ENCODE measurements at places on chromosomes 6 and 20. TPM values are rescaled to one million over a fixed set of nuclear protein-coding genes. Genes with fewer than 3 reads are reported as not detected.

DNA sequence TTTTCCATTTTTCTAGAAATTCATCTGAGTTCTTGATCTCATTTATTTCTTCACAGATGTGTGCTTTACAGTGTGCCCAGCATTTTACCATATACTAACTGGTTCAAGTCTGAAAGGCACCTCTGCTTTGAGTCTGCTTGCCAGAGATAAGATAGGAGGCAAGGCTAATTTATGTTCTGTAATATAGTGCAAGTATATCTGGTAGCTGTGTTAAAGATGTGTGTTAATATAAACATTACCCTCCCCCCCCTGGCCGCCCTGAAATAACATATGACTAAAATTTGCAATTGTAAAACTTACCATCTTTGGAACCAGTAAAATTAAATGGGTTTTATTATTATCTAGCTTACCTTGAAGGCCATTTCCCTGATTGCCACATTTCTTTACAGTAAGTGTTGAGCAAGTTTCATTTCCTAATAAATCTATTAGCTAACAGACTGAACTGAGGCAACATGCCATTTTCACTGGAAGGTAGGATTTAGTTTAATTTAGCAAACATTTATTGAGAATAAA, 2.7 kb downstream of the FBXO9 start:
- peak overlapping the region; percentile 27 for H3K27ac ChIP-seq
- peak overlapping the region; percentile 95 for H3K4me3 ChIP-seq
- peak; percentile 49 for DNase-seq

Gene POFUT1
- total RNA-seq, result 16.7 TPM

Gene MOG
- total RNA-seq, result not detected

- H3K4me1 ChIP-seq, result peaks cover 29% of the 10 kb centered on the region
- no peak overlapping the region for H3K27ac ChIP-seq
- H3K4me3 ChIP-seq, result no peak overlapping the region
- DNase-seq, result no peak
Measured at GRCh38 chr20:37310951-37311350, 21.5 kb downstream of the MANBAL start.

DNA sequence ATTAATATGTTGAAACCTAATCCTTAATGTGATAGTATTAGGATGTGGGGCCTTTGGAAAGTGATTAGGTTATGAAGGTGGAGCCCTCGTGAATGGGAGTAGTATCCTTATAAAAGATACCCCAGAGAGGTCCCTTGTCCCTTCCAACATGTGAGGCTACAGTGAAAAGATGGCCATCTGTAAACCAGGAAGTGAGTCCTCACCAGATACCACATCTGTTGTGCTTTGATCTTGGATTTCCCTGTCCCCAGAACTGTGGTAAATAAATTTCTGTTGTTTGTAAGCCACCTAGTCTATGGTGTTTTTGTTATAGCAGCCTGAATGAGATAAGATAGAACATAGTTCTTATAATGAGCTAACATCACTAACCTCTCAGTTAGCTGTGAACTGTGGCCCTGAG, 16.6 kb upstream of the CALHM6 start:
- no peak overlapping the region for H3K27ac ChIP-seq
- H3K36me3 ChIP-seq, result no peaks in the 10 kb centered on the region
- no peaks in the 10 kb centered on the region for H3K27me3 ChIP-seq
- H3K4me1 ChIP-seq, result no peaks in the 10 kb centered on the region

DNA sequence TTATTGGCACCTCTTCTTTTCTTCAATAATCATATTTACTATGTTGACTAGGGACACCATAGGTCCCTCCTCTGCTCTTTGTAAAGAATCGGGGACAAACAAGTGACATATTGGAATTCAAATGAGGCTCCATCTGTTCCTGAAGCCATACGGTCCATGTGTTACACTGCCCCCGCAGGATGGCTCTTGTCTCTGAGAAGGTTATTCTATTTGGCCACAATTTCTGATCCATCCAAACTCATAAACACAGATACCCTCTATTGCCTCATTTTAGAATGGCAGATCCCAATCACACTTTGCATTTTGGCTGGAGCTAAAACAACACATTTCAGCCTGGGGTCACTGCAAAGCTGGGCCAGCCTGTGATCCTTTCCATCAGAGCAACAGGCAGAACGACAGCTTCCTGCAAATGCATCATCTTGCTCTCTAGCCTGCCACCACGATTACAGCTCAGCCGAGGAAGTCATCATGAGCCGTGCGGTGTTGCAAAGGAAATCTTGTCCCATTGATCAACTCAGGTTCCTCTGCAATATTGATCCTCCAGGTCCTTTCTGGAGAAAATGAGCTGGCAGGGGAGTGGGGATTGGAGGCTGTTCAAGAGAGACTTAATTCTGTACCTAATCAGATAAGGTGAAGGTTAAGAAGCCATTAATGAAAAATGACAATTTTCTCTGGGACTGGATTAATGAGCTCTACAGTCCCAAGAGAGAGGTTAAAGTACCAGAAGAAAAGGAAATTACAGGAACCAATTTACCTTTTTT, 73.1 kb downstream of the AGPAT4 start:
- no peak overlapping the region for H3K4me3 ChIP-seq
- H3K27me3 ChIP-seq, result no peaks in the 10 kb centered on the region
- peaks cover 24% of the 10 kb centered on the region for H3K4me1 ChIP-seq
- no peak overlapping the region for H3K27ac ChIP-seq
- H3K36me3 ChIP-seq, result no peaks in the 10 kb centered on the region

Gene THBS2
- total RNA-seq, result not detected

GRCh38 chr20:52972965-52973819, 1.0 kb downstream of the TSHZ2 start:
- H3K27ac ChIP-seq, result no peak overlapping the region
- H3K27me3 ChIP-seq, result no peaks in the 10 kb centered on the region
- no peaks in the 10 kb centered on the region for H3K36me3 ChIP-seq
- no peaks in the 10 kb centered on the region for H3K4me1 ChIP-seq

DNA sequence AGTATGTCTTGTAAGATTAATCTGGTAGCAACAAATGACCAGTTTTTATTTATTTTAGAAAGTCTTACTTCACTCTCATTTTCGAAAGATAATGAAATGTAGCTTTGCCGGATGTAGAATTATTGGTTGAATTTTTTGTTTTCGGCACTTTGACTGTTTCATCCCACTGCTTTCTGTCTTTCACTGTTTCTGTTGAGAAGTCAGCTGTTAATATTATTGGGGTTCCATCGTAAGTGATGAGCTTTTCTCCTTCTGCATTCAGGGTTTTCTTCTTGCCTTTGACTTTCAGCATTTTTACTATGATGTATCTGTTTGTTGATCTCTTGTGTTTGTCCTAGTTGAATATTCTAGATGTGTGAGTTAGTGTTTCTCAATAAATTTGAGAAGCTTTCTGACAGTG, 383.4 kb downstream of the PAX1 start:
- H3K27me3 ChIP-seq, result peaks cover 5% of the 10 kb centered on the region
- no peak overlapping the region for H3K4me3 ChIP-seq
- H3K27ac ChIP-seq, result no peak overlapping the region
- no peak for DNase-seq

GRCh38 chr6:45663251-45664221, 285.8 kb upstream of the SUPT3H start:
- H3K27ac ChIP-seq, result no peak overlapping the region
- no peaks in the 10 kb centered on the region for H3K36me3 ChIP-seq
- peaks cover 46% of the 10 kb centered on the region for H3K4me1 ChIP-seq
- H3K27me3 ChIP-seq, result no peaks in the 10 kb centered on the region
- H3K4me3 ChIP-seq, result no peak overlapping the region

Gene TAP1
- total RNA-seq, result 120 TPM

DNA sequence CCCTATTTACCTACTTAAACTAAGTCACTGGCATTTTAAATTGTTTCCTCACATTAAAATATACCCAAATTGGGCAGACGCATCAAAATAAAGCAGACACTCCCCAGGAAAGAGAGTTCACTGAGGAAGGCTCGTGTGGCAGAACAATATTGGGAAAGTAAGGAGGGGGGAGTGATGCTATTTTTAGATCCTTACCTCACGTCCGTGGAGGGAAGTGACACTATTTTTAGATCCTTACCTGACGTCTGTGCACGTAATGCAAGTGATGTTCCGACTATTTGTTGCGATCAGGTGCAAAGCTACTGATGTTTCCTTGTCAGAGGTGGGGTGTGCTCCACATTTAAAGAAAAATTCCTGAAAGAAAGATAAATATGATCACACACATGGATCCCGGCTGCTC, 699.2 kb upstream of the AGPAT4 start:
- H3K36me3 ChIP-seq, result no peaks in the 10 kb centered on the region
- no peak overlapping the region for H3K4me3 ChIP-seq
- no peaks in the 10 kb centered on the region for H3K27me3 ChIP-seq
- no peaks in the 10 kb centered on the region for H3K4me1 ChIP-seq

Gene OLIG3
- total RNA-seq, result not detected

- DNase-seq, result no peak
- H3K4me1 ChIP-seq, result no peaks in the 10 kb centered on the region
- no peak overlapping the region for H3K4me3 ChIP-seq
Measured at GRCh38 chr6:3517350-3517749, 60.5 kb upstream of the SLC22A23 start.

DNA sequence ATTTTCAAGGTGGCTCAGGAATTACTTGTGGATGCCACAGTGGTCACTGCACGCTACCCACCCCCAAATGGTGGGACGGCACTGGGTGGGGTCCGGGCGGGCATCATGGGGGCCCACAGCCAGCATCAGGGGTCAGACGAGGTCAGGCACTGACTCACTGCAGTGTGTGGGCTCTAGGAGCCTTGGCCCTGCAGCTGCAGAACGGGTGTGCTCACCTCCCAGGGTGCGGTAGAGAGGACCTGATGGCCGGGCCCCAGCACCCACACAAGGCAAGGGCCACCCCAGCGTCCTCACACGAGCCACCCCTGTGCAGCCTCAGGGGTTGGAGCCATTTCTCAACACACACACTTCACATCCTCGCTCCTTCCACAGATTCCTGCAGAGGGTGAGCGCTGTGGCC, 34.3 kb downstream of the KCNQ2 start:
- no peaks in the 10 kb centered on the region for H3K4me1 ChIP-seq
- DNase-seq, result no peak
- no peak overlapping the region for H3K27ac ChIP-seq
- no peak overlapping the region for H3K4me3 ChIP-seq
- H3K36me3 ChIP-seq, result no peaks in the 10 kb centered on the region

- H3K27me3 ChIP-seq, result no peaks in the 10 kb centered on the region
- H3K4me3 ChIP-seq, result no peak overlapping the region
- DNase-seq, result no peak
- no peaks in the 10 kb centered on the region for H3K4me1 ChIP-seq
- H3K27ac ChIP-seq, result no peak overlapping the region
Measured at GRCh38 chr20:43853174-43853803, 61.4 kb upstream of the TOX2 start.

GRCh38 chr6:35569011-35569461, 56.3 kb upstream of the TULP1 start:
- H3K4me3 ChIP-seq, result no peak overlapping the region
- peak; percentile 68 for DNase-seq
- no peak overlapping the region for H3K27ac ChIP-seq
- 0 out of 2 replicates have a peak, but pooled peaks cover 5% of the 10 kb centered on the region for H3K36me3 ChIP-seq
- no peaks in the 10 kb centered on the region for H3K4me1 ChIP-seq
- no peaks in the 10 kb centered on the region for H3K27me3 ChIP-seq
